ENCODE measurements at places on chromosomes 2 and 18. TPM values are rescaled to one million over a fixed set of nuclear protein-coding genes. Genes with fewer than 3 reads are reported as not detected.

RUFY4 gene
- not detected for total RNA-seq

CREG2 gene
- 14.2 TPM for total RNA-seq

INO80C gene
- total RNA-seq: 28.4 TPM

CLEC4F gene
- not detected for total RNA-seq

RAMP1 gene
- not detected for total RNA-seq

PROKR1 gene
- 0.03 TPM for total RNA-seq

ITGA4 gene
- total RNA-seq: 1.6 TPM

GREB1 gene
- 1.7 TPM for total RNA-seq

TTC27 gene
- 27.8 TPM for total RNA-seq

SERPINB12 gene
- total RNA-seq: not detected

M1AP gene
- not detected for total RNA-seq

HNRNPA3 gene
- total RNA-seq: 373 TPM

TGFA gene
- 5.0 TPM for total RNA-seq

KLHL14 gene
- not detected for total RNA-seq

UGT1A6 gene
- 1.5 TPM for total RNA-seq

TFCP2L1 gene
- 6.2 TPM for total RNA-seq

ACKR3 gene
- 9.4 TPM for total RNA-seq

APCDD1 gene
- not detected for total RNA-seq

NCL gene
- total RNA-seq: 767 TPM

NETO1 gene
- total RNA-seq: not detected

IL36B gene
- total RNA-seq: not detected

SPHKAP gene
- total RNA-seq: not detected

CIDEA gene
- not detected for total RNA-seq

ALPP gene
- total RNA-seq: 5.3 TPM

HOXD1 gene
- total RNA-seq: 0.10 TPM

PPP1R1C gene
- 1.9 TPM for total RNA-seq

TDRD15 gene
- total RNA-seq: not detected

CDH2 gene
- total RNA-seq: 32.4 TPM

UBR3 gene
- total RNA-seq: 7.0 TPM

SLC14A1 gene
- not detected for total RNA-seq

TMEM247 gene
- total RNA-seq: not detected

FOXD4L1 gene
- total RNA-seq: 0.24 TPM

SLC38A11 gene
- total RNA-seq: not detected

AMER3 gene
- not detected for total RNA-seq

DOK6 gene
- total RNA-seq: not detected

IFT172 gene
- 8.0 TPM for total RNA-seq

EVA1A gene
- 11.4 TPM for total RNA-seq

POTEI gene
- total RNA-seq: not detected

PAX3 gene
- not detected for total RNA-seq

MC5R gene
- total RNA-seq: not detected

HOXD4 gene
- 0.27 TPM for total RNA-seq

CROCC2 gene
- not detected for total RNA-seq

LINC00305 gene
- not detected for total RNA-seq

Measured in A549 treated with GW870086 at 1 μM for 4 hours (cell line).